ENCODE measurements at places on chromosomes 1 and 21.

DNA sequence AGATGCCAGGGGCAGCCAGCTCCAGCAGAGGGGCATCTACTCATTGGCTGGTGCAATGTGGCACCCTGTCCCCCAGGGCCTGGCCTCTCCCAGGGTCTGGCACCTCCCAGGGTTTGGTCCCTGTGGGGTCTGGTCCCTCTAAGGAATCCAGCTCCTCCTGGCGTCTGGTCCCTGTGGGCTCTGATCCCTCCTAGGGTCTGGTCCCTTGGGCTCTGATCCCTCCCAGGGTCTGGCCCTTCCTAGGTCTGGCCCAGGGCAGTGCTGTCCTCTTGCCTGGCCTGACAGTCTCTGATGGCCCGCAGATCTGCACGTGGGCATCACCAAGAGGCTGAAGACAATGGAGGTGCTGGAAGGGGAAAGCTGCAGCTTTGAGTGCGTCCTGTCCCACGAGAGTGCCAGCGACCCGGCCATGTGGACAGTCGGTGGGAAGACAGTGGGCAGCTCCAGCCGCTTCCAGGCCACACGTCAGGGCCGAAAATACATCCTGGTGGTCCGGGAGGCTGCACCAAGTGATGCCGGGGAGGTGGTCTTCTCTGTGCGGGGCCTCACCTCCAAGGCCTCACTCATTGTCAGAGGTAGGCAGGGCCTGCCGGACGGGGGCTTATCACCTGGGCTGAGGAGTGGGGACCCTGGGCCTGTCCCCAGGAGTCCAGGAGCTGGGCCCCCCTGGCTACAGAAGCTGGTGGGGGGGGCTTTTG lies 73.9 kb downstream of the OBSCN start:
- peak; percentile 8 for DNase-seq

GRCh38 chr1:57989877-57990276 lies 556.6 kb downstream of the OMA1 start:
- no peak for DNase-seq

GRCh38 chr1:44405798-44406736 lies 1.0 kb downstream of the RNF220 start:
- peak; percentile 24 for DNase-seq

DNA sequence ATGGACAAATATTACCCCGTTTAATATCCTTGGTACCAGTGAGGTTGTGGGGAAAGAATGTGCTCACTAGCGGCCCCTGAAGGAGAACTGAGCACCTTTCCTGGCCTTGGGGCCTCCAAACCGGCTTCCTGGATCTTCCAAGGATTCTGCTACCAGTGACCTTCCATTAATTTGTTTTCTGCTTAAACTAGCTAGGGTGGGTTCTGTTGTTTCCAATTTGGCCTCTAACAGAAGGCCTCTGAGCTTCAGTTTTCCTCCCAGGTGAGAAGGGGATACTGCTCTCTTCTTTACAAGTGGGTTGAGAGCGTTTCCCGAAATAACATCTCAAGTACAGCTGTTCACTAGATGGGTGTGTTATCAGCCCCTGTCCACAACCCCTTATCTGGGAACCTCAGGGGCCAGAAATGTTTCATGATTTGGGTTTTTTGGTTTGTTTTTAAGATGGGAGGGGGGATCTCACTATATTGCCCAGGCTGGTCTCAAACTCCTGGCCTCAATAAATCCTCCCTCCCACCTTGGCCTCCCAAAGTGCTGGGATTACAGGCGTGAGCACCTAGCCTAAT lies 16.9 kb upstream of the IFNGR2 start:
- DNase-seq = no peak
